Caki2 (cell line): ENCODE measurements at places on chromosomes 13 and 19.

DNA sequence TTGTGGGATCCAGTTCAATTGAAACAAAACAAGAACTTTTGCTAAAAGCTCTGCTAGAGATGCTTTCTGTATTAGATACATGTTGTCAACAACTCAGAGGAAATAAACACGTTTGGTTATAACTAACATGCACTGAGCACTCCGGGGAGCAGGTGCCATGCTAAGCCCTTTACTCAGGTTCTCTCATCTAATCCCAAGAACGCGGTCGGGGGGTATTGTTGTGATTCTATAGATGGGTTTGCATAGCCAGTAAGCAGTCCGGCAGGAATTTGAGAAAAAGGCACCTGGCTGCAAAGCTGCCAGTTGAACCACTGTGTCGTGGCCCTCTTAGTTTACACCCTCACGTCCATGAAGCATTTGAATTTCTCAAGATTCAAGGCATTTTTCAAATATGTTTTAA, 24.3 kb upstream of the SPACA7 start:
- DNase-seq = no peak

DNA sequence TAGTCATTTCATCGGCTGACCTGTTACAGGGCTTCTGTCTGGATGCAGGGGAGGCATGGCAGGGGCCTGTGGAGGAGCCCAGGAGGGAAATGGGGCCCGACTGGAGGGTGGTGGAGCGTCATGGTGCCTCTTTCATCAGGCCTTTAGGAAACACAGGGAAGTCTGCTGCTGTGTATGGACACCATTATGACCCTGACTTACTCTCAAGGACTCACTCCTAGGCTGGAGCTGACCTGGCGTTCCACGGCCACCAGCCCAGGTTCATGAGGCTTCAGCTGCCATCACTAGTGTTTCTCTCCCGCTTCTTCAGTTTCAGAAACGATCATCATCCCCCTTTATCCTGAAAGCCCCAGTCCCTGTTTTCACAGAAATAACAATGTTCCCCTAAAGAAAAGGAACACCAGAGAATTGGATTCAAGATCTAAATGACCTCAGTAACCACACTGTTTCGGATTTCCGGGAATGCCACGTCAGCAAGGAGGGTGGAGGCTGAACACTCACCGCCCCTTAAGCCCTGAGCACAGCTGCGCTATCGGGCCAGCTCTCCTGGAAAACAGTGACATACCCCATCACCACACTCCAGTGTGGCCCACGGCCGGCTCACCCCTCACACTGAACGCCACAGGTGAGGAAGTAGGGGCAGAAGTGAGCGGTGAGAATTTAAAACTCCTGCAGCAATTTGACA, 67.6 kb downstream of the SOX1 start:
- no peak for DNase-seq

GRCh38 chr13:112638157-112638750, 50.3 kb upstream of the TUBGCP3 start:
- no peak for DNase-seq

- peak; percentile 25 for DNase-seq
Observed at GRCh38 chr19:38452430-38453366, 19.2 kb downstream of the RYR1 start.

DNA sequence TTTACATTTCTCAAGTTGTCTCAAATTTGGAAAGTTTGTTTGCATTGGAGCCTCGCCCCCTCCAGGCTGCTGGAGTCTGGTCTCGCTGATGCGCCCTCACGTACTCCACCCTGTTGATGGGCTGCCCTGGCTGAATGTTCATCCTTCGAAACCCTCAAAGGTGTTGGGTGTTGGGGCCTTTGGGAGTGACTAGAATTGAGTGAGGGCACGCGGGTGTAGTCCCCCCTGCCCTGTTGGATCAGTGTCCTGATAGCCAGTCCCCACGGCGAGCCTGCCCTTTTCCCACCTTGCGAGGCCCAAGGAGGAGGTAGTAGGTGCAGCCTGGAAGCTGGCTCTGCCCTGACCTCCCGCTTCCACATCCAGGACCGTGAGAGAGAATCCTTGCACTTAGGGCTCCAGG, 14.8 kb downstream of the TFDP1 start:
- no peak for DNase-seq

GRCh38 chr13:44278166-44278565, 95.5 kb upstream of the SERP2 start:
- no peak for DNase-seq

DNA sequence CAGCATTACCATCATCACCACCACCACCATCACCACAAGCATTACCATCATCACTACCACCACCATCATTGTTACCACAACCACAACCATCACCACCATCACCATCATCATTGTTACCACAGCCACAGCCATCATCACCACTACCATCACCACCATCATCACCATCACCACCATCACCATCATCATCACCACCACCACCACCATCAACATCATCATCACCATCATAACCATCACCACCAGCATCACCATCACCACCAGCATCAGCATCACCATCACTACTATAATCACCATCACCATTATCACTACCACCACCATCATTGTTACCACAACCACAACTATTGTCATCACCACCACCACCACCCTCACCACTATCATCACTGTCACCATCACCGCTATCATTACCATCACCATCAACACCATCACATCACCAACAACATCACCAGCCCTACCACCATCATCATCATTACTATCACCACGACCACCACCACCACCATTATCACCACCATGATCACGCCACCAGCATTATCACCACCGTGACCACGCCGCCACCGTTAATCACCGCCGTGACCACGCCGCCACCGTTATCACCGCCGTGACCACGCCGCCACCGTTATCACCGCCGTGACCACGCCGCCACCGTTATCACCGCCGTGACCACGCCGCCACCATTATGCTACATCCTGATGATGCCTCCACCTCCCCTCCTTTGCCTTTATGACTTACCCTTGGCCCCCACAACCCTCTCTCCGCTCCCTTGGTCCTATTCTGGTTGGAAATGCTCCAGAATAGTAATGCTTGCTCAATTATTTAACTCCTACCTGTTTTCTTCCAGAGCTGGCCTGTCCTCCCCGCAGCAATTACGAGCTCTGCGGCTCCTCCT, 10.0 kb upstream of the FXYD3 start:
- DNase-seq = no peak

DNA sequence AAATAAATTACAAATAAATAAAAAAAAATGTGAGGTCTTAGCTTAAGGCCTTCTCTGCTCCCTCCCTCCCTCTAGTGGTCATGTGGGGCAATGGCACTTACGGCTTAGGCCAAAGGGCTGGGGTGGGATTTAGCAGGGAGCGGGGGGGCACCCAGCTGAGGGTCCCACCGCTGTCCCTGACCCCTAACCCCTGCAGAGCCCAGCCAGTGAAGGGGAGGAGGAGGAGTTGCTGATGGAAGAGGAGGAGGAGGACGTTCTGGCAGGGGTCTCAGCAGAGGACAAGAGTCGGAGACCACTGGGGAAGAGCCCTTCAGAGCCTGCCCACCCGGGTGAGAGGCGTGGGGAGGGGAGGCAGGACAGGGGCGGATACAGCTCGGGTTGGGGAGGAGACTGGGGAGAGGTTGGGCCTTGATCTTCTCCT, 9.3 kb downstream of the MPND start:
- no peak for DNase-seq

GRCh38 chr13:48112896-48113755, 18.2 kb upstream of the MED4 start:
- DNase-seq = no peak

DNA sequence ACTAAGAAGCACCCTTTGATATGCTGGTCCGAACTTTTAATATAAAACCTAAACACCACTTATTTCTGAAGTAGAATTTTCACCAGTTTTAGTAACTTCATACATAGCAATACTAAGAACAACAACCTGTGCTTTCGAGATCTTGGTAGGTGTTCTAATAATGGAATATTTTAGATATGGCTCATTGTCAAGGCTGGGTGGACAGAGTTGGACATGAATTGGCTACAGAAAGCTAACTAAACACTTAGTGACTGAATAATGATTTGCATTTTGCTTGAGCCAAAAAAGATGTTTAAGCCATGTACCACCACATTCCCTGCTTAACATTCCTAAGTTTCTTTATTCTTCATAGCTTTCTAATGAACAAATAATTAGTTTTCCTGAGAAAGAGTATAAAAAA, 344.3 kb upstream of the SGCG start:
- no peak for DNase-seq

DNA sequence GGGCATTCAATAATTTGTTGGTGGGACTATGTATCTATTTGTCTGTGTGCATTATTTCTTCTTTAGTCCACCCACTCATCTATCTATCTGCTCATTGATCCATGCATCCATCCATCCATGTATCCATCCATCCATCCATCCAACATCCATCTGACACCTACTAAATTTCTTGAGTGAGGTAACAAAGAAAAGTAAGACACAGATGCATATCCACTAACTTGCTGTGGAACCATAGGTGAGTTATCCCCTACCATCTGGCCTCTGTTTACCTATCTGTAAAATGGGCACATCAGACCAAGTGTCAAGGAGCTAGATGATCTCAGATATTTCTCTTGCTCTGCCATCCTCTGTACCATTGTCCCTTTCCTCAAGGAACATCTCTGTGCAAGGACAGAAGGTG, 54.7 kb downstream of the ZNF536 start:
- DNase-seq = no peak

GRCh38 chr19:35328851-35329285, at the start of gene CD22:
TSS of gene CD22 (plus strand) at chr19:35329187. CDS start at chr19:35332041, 2,854 bp downstream.
- DNase-seq = no peak

DNA sequence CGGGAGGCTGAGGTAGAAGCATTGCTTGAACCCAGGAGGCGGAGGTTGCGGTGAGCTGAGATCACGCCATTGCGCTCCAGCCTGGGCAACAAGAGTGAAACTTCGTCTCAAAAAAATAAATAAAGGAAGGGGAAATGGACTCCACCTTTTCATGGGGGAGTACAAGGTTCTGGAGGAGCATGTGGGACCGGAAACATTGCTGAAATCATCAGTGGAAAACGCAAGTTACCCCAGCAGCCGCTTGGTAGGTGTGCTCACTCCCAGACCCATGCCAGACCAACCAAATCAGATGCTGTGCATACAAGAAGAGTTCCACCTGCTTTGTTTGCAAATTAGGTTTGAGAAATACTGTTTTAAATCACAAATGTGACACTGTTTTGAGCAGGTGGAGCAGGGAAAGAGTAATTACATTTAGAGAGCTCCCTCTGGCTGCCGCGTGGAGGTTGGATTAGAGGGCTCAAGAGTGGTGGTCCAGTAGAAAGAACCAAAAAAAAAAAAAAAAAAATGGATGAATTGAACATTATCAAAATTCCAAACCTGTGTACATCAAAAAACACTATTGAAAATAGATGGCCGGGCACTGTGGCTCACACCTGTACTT, 4.9 kb downstream of the ERICH4 start:
- no peak for DNase-seq

- DNase-seq = no peak
Observed at GRCh38 chr19:6238256-6238642, 41.5 kb downstream of the MLLT1 start.

DNA sequence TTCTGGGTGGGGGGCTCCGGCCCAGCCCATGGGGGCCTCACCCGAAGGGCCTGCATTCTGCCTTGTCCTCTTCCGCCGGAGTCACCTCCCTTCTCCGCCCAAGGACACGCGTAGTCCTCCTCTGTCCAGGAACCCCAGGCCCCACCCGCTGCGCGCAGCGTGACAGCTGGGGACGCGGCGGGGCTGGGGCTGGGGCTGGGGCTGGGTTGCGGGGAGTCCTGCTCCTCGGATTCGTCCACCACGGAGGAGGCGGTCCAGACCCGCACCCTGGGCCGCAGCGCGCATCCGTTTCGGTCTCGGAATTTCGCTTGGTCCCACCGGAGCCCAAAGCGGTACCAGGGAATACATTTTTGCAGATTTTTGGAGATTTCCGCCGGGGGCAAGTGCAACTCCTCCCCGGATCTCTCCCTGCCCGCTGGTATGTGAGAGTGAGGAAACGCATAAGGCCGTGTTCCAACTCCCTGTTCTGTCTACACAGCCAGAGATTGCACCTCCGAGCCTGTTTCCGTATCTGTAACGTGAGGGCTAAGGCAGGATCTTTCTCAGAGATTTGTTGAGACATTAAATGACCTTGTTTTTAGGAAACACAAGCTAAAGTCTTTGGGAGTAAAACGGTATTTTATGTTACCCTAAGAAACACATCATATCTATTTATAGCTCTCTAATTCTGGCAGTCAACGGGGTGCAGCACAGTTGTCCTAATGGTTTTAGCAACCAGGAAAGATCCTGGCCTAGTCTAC, at the start of gene COX7A1:
COX7A1 (minus strand) TSS at position 96 of the 740 bp plus-strand sequence; CDS start at position 56, 40 bp downstream.
- DNase-seq = no peak

DNA sequence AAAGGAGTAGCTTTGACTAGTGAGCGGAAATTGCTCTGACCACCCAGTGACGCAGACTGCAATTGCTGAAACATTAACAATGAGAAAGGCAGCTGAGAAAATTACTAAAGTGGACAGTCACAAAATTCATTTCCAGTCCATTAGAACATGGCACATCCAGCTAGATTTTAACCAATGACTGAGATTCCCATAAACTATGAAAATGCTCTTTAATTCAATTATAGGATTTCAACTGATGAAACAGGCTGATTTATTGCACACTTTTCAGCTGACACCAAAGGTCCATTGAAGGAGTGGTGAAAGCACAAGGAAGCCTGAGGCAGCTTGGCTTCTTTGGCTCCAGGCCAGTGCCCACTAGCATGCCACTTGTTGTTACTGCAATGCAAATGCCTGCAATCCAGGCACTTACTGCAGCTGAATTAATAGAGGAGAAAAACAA, 933.4 kb downstream of the SLITRK6 start:
- no peak for DNase-seq

DNA sequence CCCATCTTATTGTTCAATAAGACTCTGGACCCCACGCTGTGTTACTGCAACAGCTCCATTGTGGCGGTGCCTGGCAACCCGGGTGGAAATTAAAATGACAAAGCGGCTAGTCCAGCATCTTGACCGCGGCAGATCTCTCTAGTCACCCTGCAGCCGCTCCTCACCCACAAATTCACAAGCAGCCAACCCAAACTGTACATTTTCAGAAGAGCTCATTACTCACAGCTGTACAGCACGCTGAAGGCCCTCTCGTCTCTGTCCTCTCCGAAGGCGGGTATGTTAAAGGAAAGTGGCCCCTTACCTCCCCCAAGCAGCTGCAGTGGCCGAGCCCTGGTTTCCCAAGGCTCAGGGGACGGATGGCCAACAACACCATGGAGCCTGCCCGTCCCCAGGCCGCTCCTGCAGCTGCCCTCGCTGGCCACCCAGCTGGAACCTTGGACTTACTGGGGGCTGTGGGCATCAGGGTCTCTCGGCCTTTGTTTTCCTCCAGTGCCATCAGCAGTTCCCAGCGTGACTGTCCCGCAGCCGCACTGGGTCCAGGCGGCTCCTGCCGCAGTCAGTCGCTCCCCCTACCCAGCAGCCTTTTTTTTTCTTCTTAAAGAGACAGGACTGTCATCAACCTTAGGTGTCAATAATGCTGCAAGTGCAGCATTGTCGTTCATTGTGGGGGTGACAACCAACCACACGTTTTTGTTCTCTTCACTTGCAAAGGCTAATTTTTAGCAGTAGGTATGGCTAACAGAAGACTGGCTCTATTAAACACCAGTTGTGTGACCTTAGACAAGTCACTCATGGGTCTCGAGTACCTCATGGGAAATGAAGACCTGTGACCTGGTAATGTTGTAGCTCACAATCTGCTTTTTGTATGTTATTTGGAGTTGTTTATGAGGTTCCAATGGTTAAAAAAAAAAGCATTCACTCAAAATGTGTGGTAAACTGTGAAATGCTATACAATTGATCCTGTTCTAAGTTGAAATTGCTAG, at the start of gene SACS:
SACS (minus strand) TSS at position 532 of the 983 bp plus-strand sequence. CDS start 22,463 bp downstream, outside the sequence.
- peak; percentile 70 for DNase-seq
